NCI-H1092 treated with DMSO at 0.1 percent for 48 hours (cell line): ENCODE measurements at places on chromosomes 13 and 19.
A peak's percentile ranks its signal among the peaks of the same experiment; 100 is the strongest.

- DNase-seq: peak; percentile 40
Measured at GRCh38 chr13:92074658-92075057, 676.2 kb downstream of the GPC5 start.

DNA sequence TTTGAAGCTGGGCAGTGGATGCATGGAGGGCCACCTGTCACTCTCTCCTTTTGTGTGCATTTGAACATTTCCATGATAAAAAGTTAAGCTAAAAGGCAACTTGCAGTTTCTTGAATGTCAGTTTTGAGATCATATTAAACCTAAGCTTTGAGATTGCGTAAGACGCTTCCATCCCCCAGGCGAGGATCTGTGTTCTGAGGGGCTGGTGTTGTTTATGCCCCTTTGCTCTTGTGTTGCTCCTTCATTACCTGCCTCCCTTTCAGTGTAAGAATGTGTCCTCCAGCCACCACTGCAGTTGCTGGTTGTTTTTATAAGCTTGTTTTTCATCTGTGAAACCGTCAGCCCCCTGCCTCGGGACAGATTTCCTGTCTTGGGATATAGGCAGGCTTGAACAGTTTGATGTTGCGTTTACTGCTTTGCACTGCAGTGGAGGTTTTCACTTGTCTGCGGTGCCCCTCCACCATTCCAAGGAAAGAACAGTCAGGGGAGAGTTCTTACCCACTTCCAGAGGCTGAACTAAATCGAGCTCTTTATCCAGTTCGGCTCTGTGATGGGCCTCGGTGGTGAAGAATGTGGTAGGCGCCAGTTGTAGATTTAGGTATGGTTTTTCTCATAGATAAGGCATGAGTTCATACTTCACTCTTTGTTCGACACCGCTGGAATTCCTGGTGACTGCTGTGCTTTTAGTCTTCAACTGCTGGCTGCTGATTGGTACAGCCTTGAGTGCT, 96.8 kb downstream of the ARHGEF7 start:
- DNase-seq: no peak

GRCh38 chr19:51030631-51031030, 4.2 kb downstream of the KLK12 start:
- no peak for DNase-seq

DNA sequence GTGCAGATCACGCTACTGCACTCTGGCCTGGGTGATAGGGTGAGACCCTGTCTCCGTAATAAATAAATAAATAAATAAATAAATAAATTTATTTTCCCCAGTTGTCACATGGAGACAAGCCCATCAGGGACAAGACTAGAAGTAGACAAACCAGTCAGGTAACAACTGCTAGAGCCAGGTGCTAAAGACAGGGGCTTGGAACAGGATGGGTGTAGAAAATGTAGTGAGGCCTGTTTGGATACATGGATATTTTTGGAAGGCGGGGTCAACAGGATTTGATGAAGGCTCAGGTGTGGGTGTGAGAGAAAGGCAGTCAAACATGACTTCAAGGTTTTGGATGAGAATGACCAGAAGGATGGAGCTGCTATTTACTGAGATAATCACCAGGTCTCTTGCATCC, 27.7 kb upstream of the TPM4 start:
- no peak for DNase-seq

DNA sequence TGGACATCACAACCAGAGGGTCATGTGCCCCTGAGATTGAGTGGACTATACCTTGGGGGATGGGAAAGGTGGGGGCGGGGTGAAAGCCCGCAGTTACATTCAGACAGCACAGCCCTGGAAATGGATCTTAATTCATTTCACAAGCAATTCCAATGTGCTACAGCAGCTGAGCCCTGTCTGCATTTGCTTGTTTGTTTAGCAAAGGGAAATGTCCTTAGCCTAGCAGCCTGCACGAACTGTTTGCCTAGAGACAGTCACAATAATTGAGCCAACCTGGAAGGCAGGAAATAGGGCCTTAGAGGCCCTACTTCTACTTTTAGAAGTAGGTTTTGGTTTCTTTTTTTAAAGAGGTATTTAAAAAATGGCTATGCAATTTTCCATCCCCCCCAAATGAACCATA, 177.3 kb upstream of the KL start:
- DNase-seq: peak; percentile 82

DNA sequence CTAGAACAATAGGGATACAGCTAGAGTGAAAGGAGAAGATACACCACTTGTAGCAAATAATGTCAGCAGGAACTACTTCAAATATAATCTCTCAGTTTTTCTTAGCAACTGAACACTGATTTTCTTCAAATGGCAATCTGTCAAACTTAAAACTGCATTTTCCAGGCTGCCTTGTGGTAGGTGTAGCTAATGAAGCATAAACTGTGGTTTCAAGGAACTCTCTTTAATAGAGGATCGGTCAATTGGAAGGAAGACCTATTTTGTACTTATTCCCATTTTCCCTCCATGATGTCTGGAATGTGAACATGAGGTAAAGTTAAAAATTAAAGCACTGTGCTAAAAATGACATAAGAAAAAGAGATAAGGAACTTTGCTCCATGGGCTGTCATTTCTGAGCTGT, 1261.9 kb downstream of the PCDH17 start:
- DNase-seq: no peak

DNA sequence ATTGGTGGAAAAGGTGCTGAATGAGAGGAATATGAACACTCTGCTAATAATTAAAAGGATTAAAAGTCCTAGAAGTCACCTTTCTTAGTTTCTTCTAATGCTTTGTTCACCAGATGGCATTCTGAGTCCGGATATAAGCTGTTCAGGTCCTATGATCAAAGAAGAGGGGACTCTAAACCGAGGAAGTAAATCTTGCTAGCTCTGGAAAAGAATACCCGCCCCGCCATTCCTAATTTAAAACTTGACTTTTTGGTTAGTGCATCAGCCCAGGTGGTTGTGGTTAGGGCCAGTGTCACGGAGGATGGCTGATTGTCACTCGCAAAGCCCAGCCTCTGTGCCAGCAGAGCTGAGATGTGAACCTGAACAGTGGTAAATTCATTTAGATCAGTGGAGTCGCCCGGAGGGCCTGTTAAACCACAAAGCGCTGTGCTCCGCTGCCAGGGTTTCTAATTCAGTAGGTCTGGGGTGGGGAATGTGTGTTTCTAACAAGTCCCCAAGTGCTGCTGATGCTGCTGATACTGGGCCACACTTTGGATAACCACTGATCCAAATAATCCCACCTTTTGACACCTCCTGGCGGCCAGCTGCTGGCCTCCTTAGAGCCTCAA, 425.4 kb downstream of the DCT start:
- no peak for DNase-seq

- peak; percentile 16 for DNase-seq
Measured at GRCh38 chr19:49114630-49115363, 627 bp downstream of the LIN7B start.

- no peak for DNase-seq
Measured at GRCh38 chr19:3463714-3464586, 16.4 kb downstream of the SMIM24 start.

GRCh38 chr13:110910013-110910890, 4.6 kb downstream of the ANKRD10 start:
- DNase-seq: peak; percentile 60

GRCh38 chr19:33401683-33402420, 28.3 kb downstream of the CEBPG start:
- DNase-seq: no peak

DNA sequence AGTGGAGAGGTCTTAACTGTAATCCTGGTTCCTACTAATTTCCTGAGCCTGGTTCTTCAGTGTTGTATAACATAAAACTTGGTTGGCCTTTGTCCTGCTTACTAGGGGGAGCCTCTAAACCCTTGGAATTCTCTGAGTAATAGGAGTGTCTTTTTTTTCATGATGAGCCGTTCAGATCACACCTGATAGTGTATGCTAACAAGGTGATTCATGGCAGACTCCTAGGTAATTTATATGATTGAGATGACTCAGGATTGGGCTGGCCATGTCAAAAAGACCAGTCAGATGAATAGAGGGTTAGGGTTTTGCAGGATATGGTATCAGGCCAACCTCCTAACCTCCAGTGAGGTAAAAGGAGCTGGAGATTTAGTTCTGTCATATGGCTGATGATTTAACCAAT, 135.8 kb upstream of the KLF12 start:
- DNase-seq: no peak

- DNase-seq: no peak
Measured at GRCh38 chr19:31838163-31838815, 489.1 kb upstream of the TSHZ3 start.

GRCh38 chr13:81738364-81738763, 1397.4 kb upstream of the SPRY2 start:
- DNase-seq: no peak

DNA sequence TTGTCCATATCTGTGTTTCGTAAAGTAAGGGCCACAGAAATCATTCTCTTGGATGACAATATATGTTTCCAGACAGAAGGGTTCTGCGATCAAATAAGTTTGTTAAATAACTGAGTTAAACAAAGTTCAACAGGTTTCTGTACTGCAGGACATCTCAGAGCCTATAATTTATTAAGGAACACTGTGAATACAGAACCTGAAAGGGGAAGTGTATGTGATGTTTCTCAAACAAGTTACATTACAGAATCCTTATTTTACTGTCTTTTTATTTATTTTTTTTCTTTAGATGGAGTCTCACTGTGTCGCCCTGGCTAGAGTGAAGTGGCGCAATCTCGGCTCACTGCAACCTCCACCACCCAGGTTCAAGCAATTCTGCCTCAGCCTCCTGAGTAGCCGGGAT, 55.4 kb upstream of the GTF2F2 start:
- DNase-seq: no peak

- no peak for DNase-seq
Measured at GRCh38 chr13:111992911-111993310, 74.0 kb upstream of the SOX1 start.

GRCh38 chr19:46607448-46607841, 6.3 kb downstream of the CALM3 start:
- DNase-seq: peak; percentile 12
